ENCODE measurements at places on chromosomes 3 and 15. TPM values are rescaled to one million over a fixed set of nuclear protein-coding genes. Genes with fewer than 3 reads are reported as not detected.

GRCh38 chr15:68921926-68922325 lies 8.4 kb upstream of the SPESP1 start:
- DNase-seq: no peak
- no peaks in the 10 kb centered on the region for H3K27me3 ChIP-seq
- no peaks in the 10 kb centered on the region for H3K4me1 ChIP-seq
- H3K27ac ChIP-seq: no peak overlapping the region
- H3K36me3 ChIP-seq: no peaks in the 10 kb centered on the region

ZIC4 gene
- 0.06 TPM for total RNA-seq

GRCh38 chr3:124764746-124765145 lies 34.5 kb downstream of the UMPS start:
- H3K4me3 ChIP-seq: no peak overlapping the region
- no peaks in the 10 kb centered on the region for H3K36me3 ChIP-seq
- no peak overlapping the region for H3K27ac ChIP-seq
- H3K27me3 ChIP-seq: no peaks in the 10 kb centered on the region
- peaks cover 5% of the 10 kb centered on the region for H3K4me1 ChIP-seq

- no peak overlapping the region for H3K27ac ChIP-seq
- no peak for DNase-seq
- no peaks in the 10 kb centered on the region for H3K36me3 ChIP-seq
- H3K27me3 ChIP-seq: no peaks in the 10 kb centered on the region
Observed at GRCh38 chr3:100574536-100574935, 34.9 kb upstream of the ADGRG7 start.

- H3K27ac ChIP-seq: no peak overlapping the region
- no peaks in the 10 kb centered on the region for H3K36me3 ChIP-seq
- no peak for DNase-seq
Observed at GRCh38 chr15:24756101-24756500, 80.5 kb downstream of the NPAP1 start.

GRCh38 chr3:114272271-114272670 lies 21.6 kb upstream of the TIGIT start:
- H3K27me3 ChIP-seq: no peaks in the 10 kb centered on the region
- H3K4me1 ChIP-seq: no peaks in the 10 kb centered on the region
- DNase-seq: no peak
- H3K4me3 ChIP-seq: no peak overlapping the region
- H3K27ac ChIP-seq: no peak overlapping the region

CPLX3 gene
- 3.7 TPM for total RNA-seq

- no peaks in the 10 kb centered on the region for H3K36me3 ChIP-seq
- H3K4me3 ChIP-seq: no peak overlapping the region
- H3K27ac ChIP-seq: no peak overlapping the region
- no peak for DNase-seq
Observed at GRCh38 chr3:44128057-44128775, 113.5 kb upstream of the TOPAZ1 start.

GRCh38 chr3:25386686-25387255 lies 41.3 kb upstream of the RARB start:
- no peak overlapping the region for H3K27ac ChIP-seq
- no peaks in the 10 kb centered on the region for H3K36me3 ChIP-seq
- H3K27me3 ChIP-seq: no peaks in the 10 kb centered on the region
- no peak overlapping the region for H3K4me3 ChIP-seq

GRCh38 chr15:74202452-74203401 lies at the start of gene STRA6:
TSS of gene STRA6 (minus strand) at chr15:74202787. CDS start at chr15:74202267, 520 bp downstream.
- peak within 1 kb of the TSS; percentile 42 for H3K27ac ChIP-seq
- peak within 1 kb of the TSS; percentile 29 for H3K4me3 ChIP-seq
- no peaks in the 10 kb centered on the region for H3K27me3 ChIP-seq
- DNase-seq: peak; percentile 51
- H3K4me1 ChIP-seq: peaks cover 54% of the 10 kb centered on the region
